Naive thymus-derived CD4-positive, alpha-beta T cell (primary cell): ENCODE measurements at places on chromosomes 12 and 14. TPM values are rescaled to one million over a fixed set of nuclear protein-coding genes. Genes with fewer than 3 reads are reported as not detected.

The APOF gene
- not detected for total RNA-seq

The COX8C gene
- not detected for total RNA-seq

The TSPAN19 gene
- not detected for total RNA-seq

The KRT75 gene
- total RNA-seq, result not detected in 2 replicates

The KHNYN gene
- total RNA-seq, result 139 TPM

The NEUROD4 gene
- total RNA-seq, result 0.11 TPM

The TNS2 gene
- 3.6 TPM for total RNA-seq

The KRT72 gene
- 44.4 TPM for total RNA-seq

The AMHR2 gene
- total RNA-seq, result not detected

The TAS2R20 gene
- 2.3 and 3.2 TPM in 2 replicates for total RNA-seq

The AHNAK2 gene
- not detected for total RNA-seq

The FAR2 gene
- total RNA-seq, result 3.0 TPM

DNA sequence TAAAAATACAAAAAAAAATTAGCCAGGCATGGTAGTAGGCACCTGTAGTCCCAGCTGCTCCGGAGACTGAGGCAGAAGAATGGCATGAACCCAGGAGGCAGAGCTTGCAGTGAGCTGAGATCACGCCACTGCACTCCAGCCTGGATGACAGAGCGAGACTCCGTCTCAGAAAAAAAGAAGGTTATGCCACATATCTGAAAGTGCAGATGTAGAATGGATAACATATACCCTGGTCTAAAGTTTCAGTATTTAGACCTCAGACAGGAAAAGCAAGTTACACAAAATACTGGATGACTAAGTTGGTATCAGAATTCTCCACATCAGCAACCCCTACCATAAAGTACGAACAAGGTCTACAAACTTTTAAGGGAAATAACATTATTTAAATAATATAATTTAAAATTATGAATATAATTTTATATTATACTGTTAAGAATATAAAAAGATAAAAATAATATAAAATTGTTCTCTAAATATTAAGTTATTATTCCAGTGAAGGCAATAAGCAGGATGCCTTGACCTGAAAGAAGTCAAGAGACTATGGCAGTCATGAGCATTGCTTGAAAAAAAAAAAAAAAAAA is 169.9 kb downstream of the CRADD start:
- no peak for DNase-seq

DNA sequence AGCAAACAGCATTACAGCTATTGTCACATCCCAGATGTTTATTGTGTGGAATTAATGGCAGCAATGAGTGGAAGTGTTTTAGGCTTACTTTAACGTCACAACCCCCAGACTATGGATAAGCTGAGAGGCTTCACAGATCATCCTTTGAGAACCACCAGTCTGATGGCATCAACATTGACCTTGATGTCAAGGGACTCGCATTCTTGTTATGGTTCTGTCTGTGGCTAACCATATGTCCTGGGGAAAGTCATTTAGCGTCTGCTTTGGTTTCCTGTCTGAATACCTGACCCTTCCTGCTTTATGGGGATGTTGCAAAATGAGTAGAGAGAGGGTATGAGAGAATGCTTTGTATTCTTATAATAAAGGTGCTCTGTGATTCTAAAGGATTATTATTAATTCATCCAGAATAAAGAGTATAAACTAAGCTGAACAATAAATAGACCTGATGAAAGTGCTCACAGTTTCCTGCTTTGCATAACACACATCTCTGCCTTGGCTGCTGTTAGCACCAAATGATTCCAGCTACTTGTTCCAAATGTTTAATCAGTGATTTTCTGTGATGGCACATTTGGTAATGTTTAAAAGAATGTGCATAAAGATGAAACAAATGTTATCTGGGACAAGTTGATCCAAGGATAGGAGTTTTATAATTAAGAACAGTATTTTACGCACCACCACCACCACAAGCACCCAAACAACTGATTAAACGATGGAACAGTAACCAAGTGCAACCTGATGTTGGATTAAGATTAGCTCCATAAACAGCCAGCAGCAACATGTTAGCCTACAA is 116.9 kb upstream of the LRIG3 start:
- no peak for DNase-seq

- no peak for DNase-seq
Observed at GRCh38 chr14:90726656-90727055, 89.6 kb downstream of the TTC7B start.

DNA sequence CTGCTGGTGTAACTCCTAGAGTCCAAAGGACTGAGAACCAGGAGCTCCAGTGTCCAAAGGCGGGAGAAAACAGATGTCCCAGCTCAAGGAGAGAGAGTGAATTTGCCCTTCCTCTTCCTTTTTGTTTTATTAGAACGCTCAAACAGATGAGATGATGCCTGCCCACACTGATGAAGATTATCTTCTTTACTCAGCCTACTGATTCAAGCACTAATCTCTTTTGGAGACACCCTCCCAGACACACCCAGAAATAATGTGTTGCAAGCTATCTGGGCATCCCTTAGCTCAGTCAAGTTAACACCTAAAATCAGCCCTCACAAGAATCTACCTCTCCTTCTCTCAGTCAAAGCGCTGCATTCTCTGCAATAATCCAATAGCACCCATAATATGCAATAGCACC is 78.2 kb upstream of the BCL2L14 start:
- no peak for DNase-seq

DNA sequence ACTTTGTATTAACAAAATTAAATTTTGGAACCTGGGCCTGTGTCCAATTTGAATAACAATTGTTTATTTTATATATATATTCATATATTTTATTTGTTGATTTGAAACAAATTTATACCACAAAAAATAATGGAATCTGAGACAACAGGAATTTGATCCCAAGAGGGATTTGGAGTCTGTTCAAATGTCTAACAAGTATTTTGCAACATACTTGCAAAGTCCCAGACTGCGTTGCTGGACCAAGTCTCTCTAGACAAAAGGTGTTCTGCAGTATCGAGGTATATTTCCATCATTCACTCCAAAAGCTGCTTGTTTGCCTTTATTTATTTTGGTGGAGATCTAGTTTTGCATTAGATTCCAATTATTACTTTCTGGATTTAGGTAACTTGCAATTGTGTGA is 68.7 kb upstream of the PTPRR start:
- no peak for DNase-seq

DNA sequence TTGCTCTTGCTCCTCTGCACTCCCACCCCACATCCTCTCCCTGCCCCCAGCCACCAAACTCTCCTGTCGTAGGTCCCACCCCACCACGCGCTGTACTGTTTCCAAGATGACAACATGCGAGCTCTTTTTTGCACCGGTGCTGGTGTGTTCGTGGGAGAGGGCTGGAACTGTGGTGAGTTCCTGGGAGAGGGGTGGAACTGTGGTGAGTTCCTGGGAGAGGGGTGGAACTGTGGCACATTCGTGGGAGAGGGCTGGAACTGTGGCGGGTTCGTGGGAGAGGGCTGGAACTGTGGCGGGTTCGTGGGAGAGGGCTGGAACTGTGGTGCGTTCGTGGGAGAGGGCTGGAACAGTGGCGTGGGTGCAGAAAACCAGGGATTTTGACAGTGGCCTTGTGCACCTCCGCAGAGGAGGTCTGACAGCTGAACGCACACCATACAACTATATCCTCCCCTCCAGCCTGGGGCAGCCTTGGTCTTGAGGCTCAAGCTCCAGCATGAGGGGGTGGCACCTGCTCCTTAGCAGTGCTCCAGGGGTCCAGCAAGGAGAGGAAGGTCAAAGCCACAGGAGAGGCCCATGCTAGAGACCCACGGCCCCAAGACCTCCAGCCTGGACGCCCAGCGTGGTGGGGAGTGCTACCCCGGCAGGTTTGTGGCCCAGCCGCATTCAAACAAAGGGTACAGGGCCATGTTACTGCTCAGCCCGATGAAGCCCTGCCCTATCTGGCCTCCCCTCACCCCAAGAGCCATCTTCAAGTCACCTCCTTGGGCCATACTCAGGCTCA is 50.1 kb downstream of the ACTN1 start:
- no peak for DNase-seq

DNA sequence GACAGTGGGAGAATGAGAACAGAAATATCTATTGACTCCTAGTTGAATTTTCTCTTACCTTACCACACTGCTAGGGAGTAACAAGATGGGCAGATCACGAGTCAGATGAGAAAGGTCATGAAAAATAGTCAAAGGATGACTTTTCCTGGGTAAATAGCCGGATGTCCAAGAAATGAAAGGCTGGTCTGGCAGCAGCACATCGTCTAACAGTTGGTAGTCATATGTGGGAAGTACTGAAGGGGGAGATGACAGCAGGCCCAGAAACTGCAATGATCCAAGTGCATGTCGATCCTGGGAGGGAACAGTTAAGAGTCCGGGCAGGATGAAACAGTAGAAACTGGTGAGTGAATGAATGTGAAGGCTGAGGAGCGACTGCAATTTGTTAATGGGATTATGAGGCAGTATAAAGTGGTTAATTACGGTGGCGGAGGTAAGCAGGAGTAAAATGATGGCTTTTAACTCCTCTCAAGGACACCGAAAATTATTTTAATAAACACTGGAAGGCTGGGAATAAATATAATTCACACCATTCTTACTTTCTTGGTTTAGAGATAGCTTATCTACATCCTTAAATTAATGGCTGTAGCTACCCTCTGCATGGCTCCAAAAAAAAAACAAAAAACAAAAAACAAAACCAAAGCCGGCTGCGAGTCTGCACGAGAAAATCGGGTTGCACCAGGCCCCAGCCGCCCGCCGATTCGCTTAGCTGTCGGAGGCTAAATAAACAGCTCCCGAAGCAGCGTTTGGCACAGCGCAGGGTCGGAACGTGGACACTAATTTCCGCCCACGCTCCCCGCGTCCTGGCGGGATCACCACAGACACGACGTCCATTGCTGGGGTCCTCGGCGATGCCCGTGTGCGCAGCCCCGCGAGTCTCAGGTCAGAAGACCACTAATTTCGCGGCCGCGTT is 1.0 kb upstream of the ERC1 start:
- peak; percentile 59 for DNase-seq

- no peak for DNase-seq
Observed at GRCh38 chr14:100240668-100241032, 1.7 kb downstream of the YY1 start.

DNA sequence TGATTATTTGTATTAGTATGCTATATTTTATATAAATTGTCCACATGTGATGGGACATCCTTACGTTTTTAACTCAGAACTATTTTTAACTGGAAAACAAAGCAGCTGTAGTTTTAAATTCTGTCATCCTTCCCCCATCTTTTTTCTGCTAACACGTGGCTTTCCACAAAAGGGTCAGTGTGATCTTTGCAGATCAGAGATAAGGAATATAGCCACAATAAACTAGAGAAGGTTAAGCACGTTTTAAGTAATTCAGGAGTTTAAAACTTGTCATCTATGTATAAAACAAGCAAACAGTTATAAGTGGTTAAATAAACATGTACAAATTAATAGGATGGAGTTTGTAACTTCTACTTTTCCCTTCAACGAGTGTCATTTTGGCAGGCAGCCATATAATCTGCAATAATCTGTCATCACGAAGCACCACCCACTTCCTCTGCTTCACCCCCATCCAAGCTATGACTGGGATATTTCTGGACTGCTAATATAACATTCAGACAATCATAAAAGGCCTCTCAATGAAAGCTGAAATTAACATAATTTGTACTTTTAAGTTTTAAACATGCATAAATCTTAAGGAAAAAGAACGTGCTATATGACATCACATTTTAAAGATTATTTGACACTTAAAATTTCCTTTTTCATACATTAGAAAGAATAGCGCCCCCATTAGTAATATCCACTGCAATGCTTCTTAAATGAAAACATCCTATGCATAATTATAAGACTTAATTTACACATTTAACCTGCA is 15.3 kb downstream of the TAOK3 start:
- DNase-seq, result peak; percentile 63

DNA sequence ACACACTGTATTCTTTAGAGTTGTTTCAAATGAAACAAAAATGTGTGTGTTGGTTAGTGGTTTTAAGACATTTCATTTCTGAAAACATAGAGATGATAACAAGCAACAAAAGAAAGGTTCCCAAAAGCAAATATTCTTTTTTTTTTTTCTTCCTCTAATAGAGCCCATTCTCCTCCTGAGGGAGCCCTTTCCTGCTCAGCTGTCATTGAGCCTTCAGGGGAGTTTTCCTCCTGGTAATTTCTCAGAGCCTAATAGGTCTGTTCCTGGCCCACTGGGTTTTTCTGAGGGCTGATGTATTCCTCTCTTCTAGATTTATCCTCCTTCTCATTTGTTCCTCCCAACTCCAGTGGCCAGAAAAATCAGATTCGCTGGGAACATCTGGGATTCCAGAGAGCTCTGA is 654.5 kb downstream of the NOVA1 start:
- DNase-seq, result no peak

DNA sequence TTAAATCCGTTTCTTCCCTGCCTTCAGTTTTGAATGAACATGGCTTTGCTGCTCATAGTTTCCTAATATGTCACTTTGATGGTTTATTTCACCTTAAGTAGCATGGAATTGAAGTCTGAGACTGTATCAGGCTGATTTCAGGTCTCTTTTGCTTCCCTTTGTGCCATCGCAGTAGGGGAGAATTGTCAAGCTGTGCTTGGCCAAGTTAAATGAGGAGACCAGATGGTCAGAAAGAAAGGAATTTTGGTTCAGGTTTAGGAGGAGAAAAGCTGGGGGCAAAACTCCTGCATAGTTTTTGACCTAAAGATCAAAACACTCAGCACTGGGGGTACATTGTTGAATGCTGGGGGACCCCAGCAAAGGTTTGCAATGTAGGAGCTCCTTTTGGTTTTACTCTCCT is 398.4 kb downstream of the NUAK1 start:
- no peak for DNase-seq

- DNase-seq, result no peak
Observed at GRCh38 chr12:16349131-16349460, 1.7 kb downstream of the MGST1 start.

- no peak for DNase-seq
Observed at GRCh38 chr14:52329678-52330369, 15.7 kb downstream of the PTGER2 start.

GRCh38 chr12:18975933-18976332 is 153.6 kb upstream of the PLEKHA5 start:
- DNase-seq, result no peak

- no peak for DNase-seq
Observed at GRCh38 chr14:101117543-101117942, 214.0 kb upstream of the RTL1 start.

- DNase-seq, result peak; percentile 37
Observed at GRCh38 chr12:94649349-94650142, 811 bp downstream of the TMCC3 start.

DNA sequence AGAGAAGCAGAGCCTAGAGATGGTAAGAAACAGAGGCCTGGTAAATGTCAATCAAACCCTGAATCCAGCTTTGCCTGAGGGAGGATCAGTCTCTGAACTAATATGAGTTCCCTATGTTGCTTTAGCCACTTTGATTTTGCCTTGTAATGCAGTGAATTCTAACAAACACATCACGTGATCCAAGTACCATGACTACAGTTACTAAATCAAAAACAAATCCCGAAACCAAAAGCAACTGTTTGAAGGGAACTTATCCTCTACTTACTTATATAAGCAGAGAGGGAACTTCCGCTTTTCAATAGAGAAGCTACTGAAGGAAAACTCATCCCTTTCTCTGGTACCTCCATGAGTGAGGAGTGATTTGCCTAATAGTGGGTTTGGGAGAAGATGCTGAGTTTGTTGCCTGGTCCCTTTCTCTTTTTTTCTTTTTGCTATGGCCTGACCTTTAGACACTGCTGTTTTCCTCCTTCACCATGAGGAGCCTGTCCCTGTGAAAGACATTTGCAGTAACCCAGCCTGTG is 7.7 kb upstream of the PPTC7 start:
- DNase-seq, result peak; percentile 72

- no peak for DNase-seq
Observed at GRCh38 chr14:63032076-63032475, 13.2 kb downstream of the KCNH5 start.
